ENCODE measurements at places on chromosomes 16 and 17. TPM values are rescaled to one million over a fixed set of nuclear protein-coding genes. Genes with fewer than 3 reads are reported as not detected.

CHP2 gene
- not detected for total RNA-seq

GRCh38 chr16:48608871-48609651 is 919 bp downstream of the N4BP1 start:
- DNase-seq = peak; percentile 55

EME1 gene
- total RNA-seq = not detected

IGSF6 gene
- total RNA-seq = 74.0 TPM

GRCh38 chr17:72811976-72812687 is 280.4 kb downstream of the SLC39A11 start:
- no peak for DNase-seq

GRCh38 chr17:4482338-4483011 is 16.2 kb upstream of the SPNS2 start:
- no peak for DNase-seq

NUTF2 gene
- 89.1 TPM for total RNA-seq

DNA sequence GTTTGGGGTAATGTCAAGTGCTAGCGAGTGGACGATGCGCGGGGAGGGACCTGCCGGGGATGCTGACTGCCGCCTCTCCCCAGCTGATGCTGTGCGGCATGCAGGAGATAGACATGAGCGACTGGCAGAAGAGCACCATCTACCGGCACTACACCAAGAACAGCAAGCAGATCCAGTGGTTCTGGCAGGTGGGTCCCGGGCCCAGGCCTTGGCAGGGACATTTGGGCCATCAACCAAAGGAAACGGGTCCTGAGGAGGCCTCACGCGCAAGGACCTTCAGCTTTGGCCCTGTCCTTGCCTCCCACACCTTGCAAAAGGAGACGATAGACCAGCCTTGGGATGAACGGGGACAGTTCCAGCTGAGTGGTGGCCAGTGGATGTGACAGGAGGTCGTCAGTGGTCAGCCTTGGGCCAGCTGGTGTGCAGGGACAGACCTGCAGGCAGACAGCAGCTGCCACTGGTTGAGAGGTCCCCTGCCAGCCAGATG is 13.6 kb upstream of the CLEC18A start:
- peak; percentile 51 for DNase-seq

ATAD5 gene
- 1.5 TPM for total RNA-seq

CASKIN1 gene
- total RNA-seq = not detected

DNA sequence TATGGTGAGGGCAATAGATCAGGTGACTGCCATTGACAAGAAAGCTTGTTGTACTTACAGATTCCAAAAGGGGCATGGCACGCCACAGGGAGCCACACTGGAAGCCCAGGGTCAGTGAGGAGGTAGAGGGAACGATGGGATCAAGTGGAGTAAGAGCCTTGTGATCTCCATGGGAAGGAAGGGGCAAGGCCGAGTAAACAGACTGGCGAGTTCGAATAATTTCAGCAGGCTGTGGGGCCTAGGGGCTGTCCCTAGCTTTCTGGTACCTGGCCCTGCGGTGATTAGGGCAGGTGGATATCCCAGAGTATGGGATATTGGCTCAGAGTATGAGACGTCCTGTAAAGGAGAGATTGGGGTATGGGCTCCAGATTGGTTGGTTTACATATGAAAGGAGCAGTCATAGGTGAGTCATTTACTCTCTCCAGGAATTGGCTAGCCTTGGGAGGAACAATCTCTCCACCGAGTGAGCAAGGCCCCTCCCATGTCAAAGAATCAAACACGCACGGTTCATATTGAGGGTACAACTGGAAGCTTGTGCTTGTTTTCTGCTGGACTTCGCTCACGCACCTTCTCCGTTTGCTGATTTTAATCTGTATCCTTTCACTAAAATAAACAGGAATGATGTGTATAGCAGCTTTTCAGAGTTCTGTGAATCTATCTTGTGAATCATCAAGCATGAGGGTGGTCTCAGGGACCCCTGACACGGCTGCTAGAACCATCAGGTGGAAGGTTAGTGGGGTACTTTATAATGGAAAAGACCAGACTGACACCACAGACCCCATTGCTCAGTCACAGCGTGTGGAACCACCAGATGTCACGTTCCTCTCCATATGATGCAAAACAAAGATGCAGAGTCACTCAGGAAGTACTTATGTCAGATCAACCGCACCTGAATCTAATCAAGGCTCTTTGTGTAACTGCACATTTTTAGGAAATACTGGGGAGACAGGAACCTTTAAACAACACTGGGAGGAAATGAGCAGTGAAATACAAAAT is 27.9 kb downstream of the GABARAPL2 start:
- no peak for DNase-seq

DNA sequence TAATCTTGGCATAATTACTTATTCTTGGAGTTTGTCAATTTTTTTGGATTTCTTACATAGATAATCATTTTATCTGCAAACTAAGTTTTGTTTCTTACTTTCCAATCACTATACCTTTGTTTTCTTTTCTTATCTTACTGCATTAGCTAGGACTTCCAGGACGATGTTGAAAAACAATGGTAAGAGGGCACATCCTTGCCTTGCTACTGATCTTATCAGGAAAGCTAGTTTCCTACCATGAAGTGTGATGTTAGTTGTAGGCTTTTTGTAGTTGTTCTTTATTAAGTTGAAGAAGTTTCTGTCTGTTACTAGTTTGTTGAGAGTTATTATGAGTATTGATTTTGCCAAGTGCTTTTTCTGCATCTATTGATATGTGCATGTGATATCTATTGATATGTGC is 31.0 kb downstream of the CDH13 start:
- DNase-seq = no peak

DNA sequence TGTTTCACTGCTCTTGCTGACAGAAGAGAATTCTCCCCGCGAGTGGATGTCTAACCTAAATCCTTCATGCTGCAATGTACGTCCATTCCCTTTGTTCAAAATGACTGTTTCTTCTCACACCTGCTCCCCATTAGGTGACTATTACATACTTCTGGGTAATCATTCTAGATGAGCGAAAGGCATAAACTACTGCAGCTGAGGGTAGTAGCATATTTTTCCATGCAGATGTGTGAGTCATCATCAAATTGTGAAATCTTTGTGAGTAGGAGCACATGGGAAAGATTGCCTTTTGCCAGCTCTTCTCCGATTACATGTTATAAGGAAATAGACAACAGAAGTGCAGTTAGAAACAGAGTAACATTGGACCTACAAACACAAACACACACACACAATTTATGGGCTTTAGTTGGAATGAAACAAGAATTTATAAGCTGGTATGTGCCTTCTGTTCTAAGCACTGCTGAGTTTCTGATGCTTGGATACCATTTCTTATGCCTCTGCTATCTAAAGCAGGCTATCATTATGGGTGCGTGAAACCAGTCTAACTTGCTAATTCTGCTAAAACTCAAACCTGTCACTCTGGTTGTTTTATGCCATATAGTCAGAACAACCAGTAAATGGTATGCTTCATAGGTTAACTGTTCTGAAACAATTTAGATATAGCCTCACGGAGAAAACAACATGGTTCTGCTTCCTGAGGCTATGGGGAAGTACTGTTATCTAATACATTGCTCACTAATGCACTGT is 346.9 kb upstream of the PSMD7 start:
- DNase-seq = no peak

KRTAP9-8 gene
- not detected for total RNA-seq

DNA sequence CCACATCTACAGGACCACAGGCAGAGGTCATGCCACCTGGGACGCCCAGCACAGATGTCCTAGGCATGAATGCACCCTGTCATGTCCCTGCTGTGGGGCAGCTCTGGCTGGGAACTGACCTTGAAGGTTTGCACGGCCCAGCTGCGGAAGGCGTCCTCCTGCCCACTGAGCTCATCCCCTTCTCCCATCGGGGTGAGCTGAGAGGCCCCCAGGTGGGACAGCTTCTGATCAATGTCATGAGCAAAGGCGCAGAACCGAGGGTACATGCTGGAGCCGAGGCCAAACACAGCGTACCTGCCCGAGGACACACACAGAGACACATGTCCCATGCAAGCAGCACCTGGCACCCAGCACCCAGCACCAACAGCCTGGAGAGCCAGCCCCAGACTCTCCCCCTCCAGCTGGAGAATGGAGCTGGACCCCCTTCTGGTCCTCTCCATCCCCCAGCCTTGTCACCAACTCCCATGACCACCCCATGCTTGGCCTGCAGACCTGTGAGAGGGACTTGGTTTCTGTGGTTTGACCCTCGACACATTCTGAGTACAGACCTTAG is 31.4 kb downstream of the NOS2 start:
- DNase-seq = no peak

- no peak for DNase-seq
Observed at GRCh38 chr17:12987120-12987519, 30.7 kb downstream of the ELAC2 start.

- DNase-seq = no peak
Observed at GRCh38 chr16:89343501-89344457, 126.3 kb downstream of the ZNF778 start.

- DNase-seq = no peak
Observed at GRCh38 chr16:78256686-78257375, 157.4 kb downstream of the WWOX start.

GRCh38 chr17:34248511-34249024 is 6.5 kb upstream of the CCL2 start:
- no peak for DNase-seq

DNA sequence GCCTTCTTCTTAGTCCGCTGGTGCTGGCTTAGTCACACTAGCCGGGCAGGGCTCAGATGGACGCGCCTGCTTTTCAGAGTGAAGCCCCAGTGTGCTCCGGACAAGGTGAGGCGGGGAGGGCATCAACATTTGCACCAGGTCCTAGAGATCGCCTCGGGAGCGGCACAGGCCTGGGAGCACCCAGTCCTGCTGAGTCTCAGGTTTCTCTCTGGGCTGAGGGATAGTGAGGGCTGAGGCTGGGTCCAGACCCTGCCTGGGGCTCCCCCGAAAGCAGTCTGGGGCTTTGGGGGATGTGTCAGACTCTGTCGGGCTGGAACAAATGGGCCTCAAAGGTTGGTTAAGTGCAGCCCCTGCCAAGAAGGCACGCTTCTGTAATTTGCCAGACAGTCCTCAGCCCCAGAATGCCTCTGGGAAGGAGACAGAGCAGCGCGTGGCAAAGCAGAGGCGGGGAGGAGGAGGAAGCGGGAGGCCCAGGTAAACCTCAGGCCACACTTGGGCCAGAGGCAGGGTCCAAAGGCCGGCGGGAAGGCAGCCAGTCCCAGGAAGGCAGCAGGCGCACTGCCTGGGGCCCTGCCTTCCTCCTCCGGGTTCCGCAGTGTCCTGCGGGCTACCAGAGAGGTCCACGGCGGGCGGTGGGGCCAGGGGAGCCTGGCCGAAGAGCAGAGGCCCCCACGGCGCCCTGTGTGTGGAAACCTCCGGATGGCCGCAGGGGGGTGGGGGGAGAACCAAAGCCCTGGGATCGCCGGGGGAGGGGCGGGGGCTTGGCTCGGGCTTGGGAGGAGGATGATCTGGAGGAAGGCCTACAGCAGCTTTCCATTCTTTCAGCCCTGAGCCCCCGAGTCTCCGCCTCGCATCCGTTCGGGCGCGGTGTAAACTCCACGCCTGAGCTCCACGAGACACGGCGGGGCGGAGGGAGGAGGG is 39.5 kb upstream of the ATP2A3 start:
- peak; percentile 77 for DNase-seq

ZNF213 gene
- 20.3 TPM for total RNA-seq

- no peak for DNase-seq
Observed at GRCh38 chr17:83036193-83036592, 43.2 kb upstream of the METRNL start.

DNA sequence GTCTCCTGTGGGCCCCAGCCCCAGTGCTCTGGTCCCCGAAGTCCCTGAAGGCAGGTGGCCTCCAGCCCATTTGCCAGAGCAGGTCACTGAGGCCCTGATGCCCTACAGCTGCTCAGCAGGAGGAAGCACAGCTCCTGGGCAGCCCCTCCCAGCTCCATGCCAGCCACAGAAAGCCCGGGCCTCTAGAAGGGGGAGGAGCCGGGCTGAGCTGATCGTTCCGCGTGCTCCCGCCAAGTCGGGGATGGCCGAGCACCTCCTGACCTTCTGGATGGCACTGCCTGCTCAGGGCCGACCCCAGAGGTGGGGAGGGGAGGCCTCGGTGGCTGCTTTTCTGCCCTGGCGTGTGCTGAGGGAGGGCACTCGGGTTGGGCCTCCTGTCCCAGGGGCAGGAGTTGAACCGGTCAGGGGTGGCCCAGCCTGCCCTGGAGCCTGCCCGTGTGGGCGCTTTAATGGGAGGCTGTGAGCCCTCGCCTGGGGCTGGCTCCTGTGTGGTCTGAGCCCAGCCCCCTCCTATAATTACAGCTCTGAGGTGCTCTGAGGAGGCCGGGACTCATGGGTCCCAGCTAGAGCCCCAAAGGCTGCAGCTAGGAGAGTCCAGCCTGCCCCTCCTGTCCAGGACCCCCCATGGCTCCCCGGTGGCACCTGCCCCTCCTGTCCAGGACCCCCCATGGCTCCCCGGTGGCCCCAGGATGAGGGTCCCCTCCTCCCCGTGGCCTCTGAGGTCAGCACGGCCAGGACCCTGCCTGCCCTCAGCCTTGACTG is 29.7 kb downstream of the ZFPM1 start:
- DNase-seq = no peak

GRCh38 chr16:10597187-10597601 is 16.8 kb upstream of the EMP2 start:
- no peak for DNase-seq

KANSL1 gene
- total RNA-seq = 63.2 TPM

GRCh38 chr17:81817758-81818147 is 13.8 kb downstream of the GCGR start:
- no peak for DNase-seq

- DNase-seq = no peak
Observed at GRCh38 chr16:57920215-57920879, 50.6 kb downstream of the CNGB1 start.

RAB37 gene
- total RNA-seq = 7.1 TPM

GRCh38 chr16:622920-623280 is 7.9 kb upstream of the WFIKKN1 start:
- DNase-seq = no peak

- no peak for DNase-seq
Observed at GRCh38 chr17:8868529-8868951, 1.1 kb upstream of the PIK3R6 start.

HIGD1B gene
- total RNA-seq = 15.9 TPM

- no peak for DNase-seq
Observed at GRCh38 chr16:51002881-51003490, 148.1 kb downstream of the SALL1 start.

DNA sequence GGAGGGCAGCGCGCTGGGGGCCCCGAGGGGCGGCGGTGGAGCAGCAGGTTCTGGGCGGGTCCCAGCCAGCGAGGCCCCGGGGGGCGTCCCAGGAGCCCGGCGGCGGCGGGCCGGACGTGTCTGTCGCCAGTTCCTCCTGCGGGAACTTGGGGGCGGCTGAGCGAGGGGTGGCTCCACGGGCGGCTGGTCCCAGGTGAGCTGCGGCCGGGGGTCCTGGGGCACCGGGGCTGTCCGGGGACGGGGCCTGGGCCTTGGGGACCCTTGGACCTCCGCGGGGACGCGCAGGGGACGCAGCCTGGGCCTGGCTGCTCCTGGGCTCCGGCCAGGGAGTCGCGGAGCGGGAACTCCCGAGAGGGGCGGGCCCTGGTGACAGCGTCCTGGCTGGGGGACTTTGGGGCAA is 54.2 kb upstream of the ZNF267 start:
- peak; percentile 81 for DNase-seq

LPCAT2 gene
- total RNA-seq = 15.1 TPM

KRT10 gene
- total RNA-seq = 23.2 TPM

Measured in upper lobe of left lung (tissue), 6 donors.